Sciatic nerve (tissue), 2 donors: ENCODE measurements at places on chromosomes 6 and 20. TPM values are rescaled to one million over a fixed set of nuclear protein-coding genes. Genes with fewer than 3 reads are reported as not detected.

PLTP gene
- 95.4 TPM for total RNA-seq

PKIG gene
- 38.2 TPM for total RNA-seq

RAET1L gene
- total RNA-seq = not detected

RPRD1B gene
- total RNA-seq = 41.9 TPM

ARMC2 gene
- 17.2 TPM for total RNA-seq

MUCL3 gene
- total RNA-seq = 0.18 TPM

GRCh38 chr6:17957086-17957485 is 30.3 kb downstream of the KIF13A start:
- no peak for DNase-seq

DNA sequence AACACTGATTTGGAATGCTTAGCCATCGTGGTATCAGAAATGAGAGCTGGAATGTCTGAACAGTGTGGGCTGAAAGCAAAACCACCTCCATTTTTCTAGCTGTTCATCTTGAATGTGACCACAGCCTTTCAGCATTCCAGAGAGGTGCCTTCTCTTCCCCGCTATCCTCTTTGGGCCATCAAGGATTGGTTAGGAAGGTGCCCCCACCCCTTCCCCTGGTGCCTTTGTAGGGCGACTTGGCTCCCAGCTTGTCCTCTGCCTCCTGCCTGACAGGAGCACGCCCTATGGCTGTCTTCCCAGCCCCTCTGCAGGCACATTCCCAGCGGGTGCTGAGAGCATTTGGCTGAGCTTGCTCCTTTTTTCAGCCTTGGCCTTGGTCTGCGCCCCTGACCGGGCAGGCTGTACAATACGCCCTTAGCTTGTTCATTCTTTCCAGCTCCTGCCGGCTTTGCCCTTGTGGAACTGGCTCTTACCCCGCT is 97.5 kb downstream of the ARMC2 start:
- peak; percentile 76 for DNase-seq

DNA sequence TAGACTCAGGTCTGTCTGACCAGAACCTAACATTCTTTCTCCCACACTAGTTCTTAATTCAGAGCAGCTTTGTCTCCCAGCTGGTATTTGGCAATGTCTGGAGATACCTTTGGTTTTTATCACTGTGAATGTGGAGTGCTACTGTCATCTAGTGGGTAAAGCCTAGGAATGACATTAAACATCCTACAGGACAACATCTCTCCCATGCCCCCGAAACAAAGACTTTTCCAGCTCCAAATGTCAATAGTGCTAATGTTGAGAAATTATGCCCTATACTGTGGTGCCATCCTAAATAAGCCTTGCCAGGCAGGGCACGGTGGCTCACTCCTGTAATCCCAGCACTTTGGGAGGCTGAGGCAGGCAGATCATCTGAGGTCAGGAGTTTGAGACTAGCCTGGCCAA is 4.2 kb upstream of the TTPAL start:
- DNase-seq = no peak

DNA sequence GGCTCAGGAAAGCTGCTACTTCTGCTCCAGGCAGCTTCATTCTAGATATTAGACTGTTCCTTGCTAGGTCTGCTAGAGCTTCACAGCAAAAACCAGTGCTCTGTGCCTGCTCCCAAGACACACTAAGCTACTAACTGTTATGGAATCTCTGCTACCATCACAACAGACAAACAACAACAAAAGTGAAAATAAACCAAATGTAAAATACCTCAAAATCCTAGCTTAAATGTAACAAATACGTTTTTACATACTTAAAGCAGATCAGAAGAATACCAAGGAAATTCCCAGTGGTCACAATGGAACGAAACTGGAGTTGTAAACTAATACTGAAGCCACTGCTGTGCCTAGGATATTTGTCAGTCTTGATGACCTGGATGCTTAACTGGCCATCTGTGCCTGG is 84.6 kb upstream of the EZR start:
- no peak for DNase-seq

DNA sequence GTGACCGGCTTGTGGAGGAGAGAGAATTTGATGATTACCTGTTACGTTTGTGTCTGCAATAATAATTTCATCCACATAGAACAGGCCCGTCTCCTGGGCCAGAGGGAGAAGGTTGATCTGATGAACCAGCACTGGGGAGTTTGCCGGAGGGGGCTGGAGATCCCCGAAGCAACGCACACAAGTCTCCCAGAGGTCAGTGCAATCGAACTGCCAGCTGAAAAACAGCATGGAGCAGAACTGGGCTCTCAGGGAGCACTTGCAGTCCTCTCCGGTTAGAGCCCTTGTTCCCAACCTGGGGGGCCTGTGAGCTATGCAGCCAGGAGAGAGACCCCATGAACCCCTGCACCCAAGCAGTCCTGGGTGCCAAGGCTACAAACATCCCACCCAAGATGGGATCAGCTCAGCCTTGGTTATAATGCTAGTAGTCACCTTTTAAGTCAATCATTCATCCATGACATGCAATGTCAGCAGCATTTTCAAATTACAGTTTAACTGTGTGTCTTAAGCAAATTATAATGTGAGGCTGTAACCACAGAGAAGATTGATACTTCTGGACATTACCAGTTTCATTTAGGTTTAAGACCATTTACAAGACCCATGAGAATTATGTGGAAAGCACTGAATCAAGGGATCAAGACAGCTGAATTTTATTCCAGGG is 34.2 kb downstream of the PKHD1 start:
- DNase-seq = no peak

DNA sequence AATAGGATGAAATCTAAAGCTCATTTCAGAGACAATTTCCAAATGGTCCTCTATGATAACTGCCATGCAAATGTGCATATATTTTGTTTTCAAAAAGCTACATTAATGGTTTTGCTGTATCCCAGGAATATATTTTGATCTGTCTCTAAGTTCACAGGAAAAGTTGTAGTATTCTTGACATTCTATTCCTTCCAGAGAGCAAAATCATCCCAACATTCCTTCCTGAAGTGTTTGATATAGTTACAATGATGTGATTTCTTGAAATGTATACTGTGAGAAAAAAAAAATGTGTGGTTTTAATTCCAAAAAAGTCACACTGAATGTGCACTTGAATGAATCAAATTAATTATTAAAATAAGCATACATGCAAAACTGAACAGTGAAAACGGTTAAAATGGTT is 996.0 kb upstream of the CITED2 start:
- no peak for DNase-seq

GRCh38 chr6:73107016-73107415 is 118.3 kb downstream of the KHDC1L start:
- no peak for DNase-seq

DNA sequence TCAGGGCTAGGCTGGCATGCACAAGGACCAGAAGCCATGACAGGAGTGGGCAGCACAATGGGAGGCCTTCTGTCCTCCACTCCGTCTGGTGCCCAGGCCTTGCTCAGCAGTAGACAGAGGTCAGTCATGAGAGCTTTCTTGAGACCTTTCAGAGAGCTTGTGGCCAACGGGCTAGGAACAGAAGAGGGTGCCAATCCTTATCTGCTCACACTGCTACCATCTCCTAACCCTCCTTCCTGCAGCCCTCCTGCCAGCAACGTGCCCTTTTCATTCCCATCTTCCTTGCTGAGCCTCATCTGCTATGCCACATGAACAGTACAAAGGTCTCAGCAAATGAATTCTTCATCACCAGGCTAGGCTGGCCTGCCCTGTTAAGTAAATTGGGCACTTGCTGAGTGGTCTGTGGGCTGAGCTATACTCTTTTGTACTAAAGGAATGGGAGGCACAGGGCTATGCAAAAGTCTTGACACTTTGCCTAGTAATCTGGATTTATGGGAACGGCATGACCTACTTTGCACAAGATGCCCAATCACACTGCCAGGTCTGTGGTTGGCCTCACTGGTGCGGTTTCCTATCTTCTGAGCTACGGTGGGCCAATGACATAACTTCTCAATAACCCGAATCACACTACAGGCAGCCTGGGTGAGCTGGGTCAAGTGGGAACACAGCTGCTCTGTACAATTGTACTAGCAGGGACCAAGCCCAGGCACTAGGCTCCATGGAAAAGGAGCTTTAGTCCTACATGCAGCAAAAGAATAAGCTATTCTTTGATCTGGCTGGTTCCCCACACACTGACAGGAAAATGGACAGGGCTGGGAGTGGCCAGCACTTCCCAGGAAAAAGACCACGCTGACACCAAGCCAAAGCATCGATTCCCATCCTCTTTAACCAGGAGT is 47.8 kb downstream of the ELOVL5 start:
- no peak for DNase-seq

GRCh38 chr6:100230115-100230952 is 234.4 kb downstream of the SIM1 start:
- DNase-seq = no peak

DNA sequence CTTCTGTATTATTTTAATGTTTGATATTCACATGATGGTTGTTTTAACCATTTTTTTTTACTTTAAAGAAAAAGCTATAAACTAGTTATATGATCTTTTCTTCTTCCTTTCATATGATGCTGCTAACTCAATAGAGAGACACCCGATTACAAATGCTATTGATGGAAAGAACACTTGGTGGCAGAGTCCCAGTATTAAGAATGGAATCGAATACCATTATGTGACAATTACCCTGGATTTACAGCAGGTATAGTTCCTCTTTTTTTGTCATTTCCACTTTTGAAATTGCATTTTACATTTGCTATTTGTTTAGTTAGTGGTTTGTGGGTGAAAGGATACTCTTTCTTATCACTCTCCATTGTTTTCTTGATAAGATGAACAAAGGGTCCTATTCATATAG is 176.7 kb downstream of the LAMA2 start:
- DNase-seq = no peak

- no peak for DNase-seq
Measured at GRCh38 chr20:58657986-58658385, 6.9 kb downstream of the STX16 start.

DNA sequence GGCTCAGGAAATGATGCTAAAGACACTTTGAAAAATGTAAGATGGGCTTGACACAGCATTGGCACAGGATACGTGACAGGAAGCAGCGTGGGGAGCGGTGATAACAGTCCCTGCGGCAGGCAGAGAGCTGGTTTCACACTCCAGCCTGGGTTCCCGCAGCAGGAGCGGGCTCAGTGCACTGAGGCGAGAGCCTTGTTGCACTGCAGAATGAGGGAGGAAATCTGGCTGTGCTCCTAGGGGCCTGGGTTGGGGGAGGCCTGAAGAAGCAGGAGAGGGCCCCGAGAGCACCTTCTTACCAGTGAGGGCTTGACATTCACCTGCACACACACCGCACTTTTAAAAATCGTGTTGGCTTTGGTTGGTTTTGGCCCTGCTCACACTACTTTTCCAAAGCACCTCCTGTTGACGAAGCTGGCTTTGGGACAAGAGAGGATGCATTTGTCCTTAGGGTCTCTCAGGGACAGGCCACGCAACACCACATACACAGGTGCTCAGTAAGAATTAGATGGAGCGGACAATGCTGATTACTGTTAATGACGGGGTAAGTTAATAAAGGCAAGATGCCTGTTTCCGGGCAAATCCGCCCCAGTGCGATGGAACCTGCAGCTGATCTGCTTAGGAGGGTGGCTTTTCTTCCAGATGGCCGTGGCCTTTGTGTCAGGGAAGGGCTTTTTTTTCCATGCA is 49.4 kb upstream of the ARMC2 start:
- no peak for DNase-seq
